ENCODE measurements at places on chromosomes 5 and 9. TPM values are rescaled to one million over a fixed set of nuclear protein-coding genes. Genes with fewer than 3 reads are reported as not detected.
A peak's percentile ranks its signal among the peaks of the same experiment; 100 is the strongest.

DNA sequence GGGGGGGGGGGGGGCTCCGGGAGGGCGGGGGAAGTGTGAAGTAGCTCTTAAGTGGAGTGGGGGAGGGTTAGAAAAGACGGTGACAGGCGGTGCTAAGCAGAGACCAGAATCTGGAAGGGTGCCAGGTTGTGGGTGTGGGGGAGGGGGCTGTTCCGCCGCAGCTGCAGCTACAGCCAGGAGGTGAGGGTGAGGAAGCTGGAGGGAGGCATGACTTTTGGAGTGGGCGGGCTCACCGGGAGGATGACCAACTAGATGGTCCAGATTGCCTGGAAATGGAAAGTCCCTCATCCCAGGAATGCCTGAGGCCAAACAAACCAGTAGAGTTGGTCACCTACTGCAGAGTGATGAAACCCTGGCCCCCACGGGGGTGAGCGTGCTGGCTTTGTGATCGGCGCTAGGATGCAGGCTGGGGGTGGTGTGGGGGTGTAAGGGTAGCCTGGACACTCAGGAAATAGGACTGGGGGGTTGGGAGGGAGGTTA, 158.1 kb upstream of the SHB start:
- peak; percentile 91 for DNase-seq

OR1Q1 gene
- total RNA-seq: not detected

ZCCHC7 gene
- 23.4 TPM for total RNA-seq

DNA sequence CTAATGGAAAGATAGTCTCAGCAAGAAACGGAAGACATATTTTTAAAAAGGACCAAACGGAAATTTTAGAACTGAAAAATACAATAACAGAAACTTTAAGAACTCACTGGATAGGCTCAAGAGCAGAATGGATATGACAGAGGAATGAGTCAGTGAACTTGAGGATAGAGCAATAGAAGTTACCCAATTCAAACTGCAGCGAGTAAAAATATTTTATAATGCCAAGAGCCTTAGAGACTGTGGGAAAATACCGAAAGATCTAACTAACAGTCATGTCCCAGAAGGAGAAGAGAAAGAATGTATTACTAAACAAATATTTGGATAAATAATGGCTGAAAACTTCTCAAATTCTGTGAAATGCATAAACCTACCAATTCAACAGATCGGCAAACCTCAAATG, 40.8 kb downstream of the ADAMTS2 start:
- no peak for DNase-seq

DNA sequence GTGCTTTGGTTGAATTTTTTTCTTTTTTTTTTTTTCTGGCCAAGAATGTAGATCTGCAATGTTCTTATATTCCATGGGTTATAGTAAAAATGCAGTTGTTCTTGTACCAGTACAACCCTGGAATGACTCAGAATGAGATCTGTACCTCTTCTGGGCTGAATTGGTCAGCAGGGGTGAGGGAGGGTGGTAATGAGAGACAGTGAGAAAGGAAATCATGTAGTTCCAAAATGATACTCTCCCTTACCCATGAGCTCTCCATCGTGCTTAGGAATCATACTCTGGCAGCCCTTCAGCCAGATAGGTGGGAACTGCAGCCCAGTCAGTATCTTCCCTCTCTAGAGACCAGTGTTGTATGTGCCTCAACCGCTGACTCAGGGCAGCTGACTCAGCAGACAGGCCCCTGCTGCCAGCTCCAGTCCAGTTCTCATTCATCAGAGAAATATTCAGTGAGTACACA, 2.1 kb upstream of the GLIS3 start:
- no peak for DNase-seq
